ENCODE measurements at places on chromosomes 16 and 17. TPM values are rescaled to one million over a fixed set of nuclear protein-coding genes. Genes with fewer than 3 reads are reported as not detected.

The PRR15L gene
- not detected for polyA plus RNA-seq

DNA sequence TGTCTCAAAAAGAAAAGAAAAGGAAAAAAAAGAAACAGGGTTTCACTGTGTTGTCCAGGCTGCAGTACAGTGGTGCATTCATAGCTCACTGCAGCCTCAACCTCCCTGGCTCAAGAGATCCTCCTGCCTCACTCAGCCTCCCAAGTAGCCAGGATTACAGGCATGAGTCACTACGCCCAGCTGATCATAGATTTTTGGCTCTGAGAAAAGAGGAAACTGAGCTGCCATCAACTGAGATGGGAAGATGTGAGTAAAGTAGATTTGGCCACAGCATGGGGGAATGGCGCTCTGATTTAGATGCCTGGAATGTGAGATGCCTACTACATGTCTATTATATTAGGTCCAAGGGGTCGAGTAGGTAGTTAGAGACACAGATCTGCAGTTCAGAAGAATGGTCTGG is 5.9 kb upstream of the NAGS start:
- DNase-seq: no peak

DNA sequence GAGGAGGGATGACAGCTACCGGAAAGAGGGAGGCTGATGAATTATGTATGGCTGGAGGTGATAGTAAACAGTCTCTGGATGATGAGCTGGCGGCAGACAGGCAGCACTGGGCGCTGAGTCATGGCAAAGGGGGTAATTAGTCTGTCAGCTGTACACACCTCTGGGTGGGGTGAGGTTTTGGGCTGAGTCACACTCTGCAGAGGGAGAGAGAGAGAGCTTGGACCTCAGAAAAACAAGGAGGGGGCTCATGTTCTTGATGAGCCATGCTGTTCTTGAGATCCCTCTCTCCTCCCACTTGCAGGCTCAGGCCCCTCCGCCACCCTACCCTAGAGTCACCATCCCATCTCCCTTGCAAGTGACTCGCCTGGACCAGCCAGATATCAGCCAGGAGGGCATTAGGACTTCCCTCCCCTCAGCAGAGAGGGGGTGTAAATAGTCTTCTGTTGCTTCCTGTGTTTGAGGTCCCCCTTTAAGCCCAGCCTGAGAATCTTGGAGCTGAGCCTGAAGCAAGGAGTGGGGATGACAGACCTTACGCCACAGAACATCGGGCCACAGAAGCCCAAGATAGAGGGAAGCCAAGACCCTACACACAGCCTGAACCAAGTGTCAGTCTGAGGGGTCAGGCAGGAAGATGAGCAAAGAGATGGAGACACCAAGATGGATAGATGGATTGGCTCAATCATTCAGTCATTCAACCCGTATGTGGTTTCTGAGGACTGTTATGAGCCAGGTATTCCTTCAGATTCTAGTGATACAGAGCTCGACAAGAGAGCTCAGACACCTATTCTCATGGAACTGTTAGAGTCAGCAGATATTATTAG is 383.2 kb upstream of the CCL2 start:
- no peak for DNase-seq

DNA sequence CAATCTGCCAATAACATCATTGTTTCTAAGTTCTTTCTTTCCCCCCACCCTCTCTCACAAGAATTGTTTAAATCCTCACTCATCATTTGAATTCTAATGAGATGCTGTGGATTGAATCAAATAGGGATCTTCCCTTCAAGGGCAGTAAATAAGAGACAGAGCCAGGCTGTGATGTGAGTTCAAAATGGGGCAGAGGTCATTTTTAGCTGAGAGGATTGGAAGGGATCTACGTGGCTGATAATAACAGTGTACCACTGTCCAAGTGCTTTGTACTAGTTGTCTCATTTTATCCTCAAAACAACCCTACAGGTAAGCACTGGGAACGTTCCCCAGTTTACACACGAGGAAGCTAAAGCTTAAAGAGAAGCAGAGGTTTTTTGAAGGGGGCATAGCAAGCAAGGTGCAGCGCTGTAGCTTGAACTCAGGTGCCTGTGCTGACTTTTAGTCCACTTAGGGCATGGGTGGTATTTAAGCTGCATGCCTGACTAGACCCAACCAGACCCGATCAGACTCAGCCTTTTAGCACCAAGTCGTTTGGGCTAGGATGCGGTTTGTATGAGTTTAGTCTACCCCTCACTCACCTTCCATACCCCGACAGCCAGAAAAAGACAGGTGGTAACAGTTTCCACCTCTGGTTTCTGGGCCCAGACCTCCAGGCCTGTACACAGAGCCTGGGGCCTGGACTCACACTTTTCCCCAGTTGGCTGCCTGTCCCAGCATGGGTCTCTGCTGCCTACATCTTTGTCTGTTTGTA is 39.2 kb upstream of the CCR7 start:
- no peak for DNase-seq

DNA sequence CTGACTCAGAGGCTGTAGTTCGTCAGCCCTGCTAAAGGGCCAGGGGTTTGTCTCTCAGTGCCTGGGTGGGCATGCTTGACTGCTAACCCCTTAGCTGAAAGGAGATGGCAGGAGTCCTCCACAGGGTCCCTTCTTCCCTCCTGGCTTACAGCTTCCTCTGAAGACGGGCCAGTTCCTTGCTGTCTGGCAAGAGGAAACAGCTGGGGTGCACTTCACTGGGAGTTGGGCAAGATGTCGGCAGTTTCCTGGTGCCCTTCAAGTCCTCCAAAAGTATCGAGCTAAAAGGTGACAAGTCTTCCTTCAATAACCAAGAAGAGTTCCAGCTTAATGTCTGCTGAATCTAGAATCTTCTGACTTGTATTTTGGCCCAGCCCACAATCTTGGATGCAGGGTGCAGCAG is 23.4 kb downstream of the NUP85 start:
- no peak for DNase-seq

- no peak for DNase-seq
Observed at GRCh38 chr16:61007694-61008093, 1028.5 kb downstream of the CDH8 start.
